Trophoblast cell (in vitro differentiated cells and primary cell): ENCODE measurements at places on chromosomes 5 and 9.

DNA sequence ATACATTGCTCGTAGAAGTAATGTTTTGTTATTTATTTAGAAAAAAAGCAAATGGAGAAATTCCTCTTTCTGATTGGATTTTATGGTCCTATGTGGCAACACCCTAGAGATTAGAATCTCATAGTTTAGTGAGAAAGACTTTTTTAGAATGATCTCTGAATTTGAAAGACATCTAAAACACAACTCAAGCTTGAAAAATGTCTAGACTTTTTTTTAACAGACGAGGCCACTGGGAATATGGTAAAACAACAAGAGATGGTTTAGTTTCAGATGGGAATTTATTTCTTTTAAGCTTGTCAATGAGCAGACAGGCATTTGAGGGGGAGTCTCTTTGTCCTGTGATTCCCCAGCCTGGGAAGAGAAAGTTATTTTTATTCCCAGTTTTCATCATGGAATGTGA lies 122.1 kb downstream of the NTRK2 start:
- H3K27me3 ChIP-seq, result no peaks in the 10 kb centered on the region
- no peak overlapping the region for H3K27ac ChIP-seq
- H3K4me3 ChIP-seq, result no peak overlapping the region
- no peaks in the 10 kb centered on the region for H3K36me3 ChIP-seq
- peak; percentile 47 for DNase-seq
- peaks cover 10% of the 10 kb centered on the region for H3K4me1 ChIP-seq

DNA sequence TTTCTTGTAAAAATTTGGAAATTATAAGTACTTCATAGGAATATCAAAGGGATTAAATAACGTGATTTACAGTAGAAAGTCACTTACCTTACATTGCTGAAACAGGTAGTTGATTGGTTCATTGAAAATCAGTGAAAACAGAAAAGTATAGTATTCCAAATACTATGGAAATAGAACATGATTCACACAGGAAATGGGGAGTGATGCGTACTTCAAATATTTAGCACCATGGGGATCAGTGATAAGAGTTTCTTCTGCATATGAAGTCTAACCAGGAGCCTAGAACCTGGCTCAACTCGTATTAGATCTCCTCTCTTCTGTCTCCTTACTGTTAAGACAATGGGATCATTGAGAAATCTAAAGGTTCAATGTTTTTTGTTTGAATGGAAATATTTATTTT lies 133.3 kb downstream of the FAM174A start:
- no peaks in the 10 kb centered on the region for H3K4me1 ChIP-seq
- no peak overlapping the region for H3K4me3 ChIP-seq
- DNase-seq, result no peak
- H3K36me3 ChIP-seq, result no peaks in the 10 kb centered on the region

GRCh38 chr9:137499858-137500661 lies 40.9 kb upstream of the NSMF start:
- no peak overlapping the region for H3K4me3 ChIP-seq
- H3K27me3 ChIP-seq, result no peaks in the 10 kb centered on the region
- no peak overlapping the region for H3K27ac ChIP-seq

GRCh38 chr5:112958093-112959088 lies 18.2 kb upstream of the DCP2 start:
- H3K4me1 ChIP-seq, result no peaks in the 10 kb centered on the region
- no peaks in the 10 kb centered on the region for H3K36me3 ChIP-seq
- H3K4me3 ChIP-seq, result no peak overlapping the region
- H3K27me3 ChIP-seq, result no peaks in the 10 kb centered on the region

DNA sequence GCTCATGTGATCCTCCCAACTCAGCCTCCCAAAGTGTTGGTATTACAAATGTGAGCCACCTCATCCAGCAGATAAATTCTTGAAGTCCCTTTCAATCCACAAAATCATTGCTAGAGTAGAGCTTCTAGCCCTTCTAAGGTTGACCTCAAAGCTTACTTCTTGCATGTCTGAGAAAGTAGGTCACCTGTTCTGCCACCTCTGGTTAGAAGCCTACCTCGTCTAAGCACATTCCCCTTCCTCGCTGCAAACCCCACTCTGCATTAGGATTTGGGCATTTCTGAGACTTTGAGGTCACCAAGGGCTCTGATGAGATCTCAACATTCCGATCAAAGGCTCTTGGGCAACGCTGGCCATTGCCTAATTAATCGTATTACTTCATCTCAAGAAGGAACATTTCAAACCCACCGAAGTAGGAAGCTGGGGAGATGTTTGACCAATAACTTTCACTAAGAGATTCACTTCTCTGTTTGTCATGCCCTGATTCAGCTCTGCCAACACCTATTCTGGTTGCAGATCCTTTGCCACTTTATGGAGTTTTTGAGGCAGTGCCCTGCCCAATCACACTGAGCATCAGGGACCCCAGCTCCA lies 8.6 kb downstream of the ADAM19 start:
- peaks cover 45% of the 10 kb centered on the region for H3K36me3 ChIP-seq
- no peak for DNase-seq
- no peak overlapping the region for H3K27ac ChIP-seq
- no peak overlapping the region for H3K4me3 ChIP-seq

- peaks cover 4% of the 10 kb centered on the region for H3K36me3 ChIP-seq
- H3K4me1 ChIP-seq, result peaks cover 10% of the 10 kb centered on the region
Measured at GRCh38 chr9:92097997-92098482, 17.2 kb downstream of the SPTLC1 start.

DNA sequence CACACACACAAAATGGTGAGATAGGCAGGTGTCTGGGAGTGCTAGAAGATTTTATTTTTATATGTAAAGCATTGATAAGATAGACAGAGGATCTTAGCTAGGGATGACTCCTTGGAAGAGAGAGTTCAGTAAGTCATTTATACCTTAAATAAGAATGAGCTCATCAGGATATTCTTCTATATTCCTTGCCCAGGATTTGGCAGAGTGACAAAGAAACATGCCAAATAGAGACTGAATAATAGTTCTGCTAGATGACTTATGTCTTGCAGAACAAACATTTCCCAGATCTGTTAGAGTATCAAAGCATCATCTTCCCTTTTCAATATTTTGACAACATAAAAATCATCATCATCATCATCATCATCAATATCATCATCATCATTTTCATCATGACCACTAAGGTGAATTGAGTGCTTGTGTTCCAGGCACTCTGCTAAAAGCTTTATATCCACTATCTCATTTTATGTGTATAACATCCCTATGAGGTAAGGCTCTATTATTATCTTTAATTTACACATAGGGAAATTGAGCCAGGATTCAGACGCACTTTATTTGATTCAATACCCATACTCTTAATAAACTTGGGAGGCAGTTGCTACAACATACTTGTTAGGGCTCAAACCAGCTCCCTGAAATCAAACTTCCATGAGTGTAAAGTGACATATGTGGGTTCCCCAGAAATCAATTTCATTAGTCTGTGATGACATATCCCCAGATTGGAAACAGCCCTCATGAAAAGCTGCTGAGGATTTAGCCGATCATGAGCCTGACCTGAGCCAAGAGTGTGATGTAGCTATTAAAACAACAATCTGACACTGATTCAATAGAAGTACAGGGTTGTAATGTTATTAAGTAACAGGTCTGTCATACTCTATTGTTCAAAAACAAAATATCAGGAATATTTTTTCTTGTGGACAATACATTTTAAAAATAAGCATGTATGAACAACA lies 176.3 kb upstream of the SEMA6A start:
- H3K27ac ChIP-seq, result no peak overlapping the region
- H3K36me3 ChIP-seq, result no peaks in the 10 kb centered on the region
- H3K27me3 ChIP-seq, result no peaks in the 10 kb centered on the region
- H3K4me1 ChIP-seq, result peaks cover 3% of the 10 kb centered on the region
- no peak overlapping the region for H3K4me3 ChIP-seq

GRCh38 chr5:75524071-75524470 lies 12.4 kb downstream of the POLK start:
- DNase-seq, result no peak
- H3K4me1 ChIP-seq, result peaks cover 12% of the 10 kb centered on the region
- H3K27ac ChIP-seq, result no peak overlapping the region
- no peaks in the 10 kb centered on the region for H3K36me3 ChIP-seq
- H3K4me3 ChIP-seq, result no peak overlapping the region

DNA sequence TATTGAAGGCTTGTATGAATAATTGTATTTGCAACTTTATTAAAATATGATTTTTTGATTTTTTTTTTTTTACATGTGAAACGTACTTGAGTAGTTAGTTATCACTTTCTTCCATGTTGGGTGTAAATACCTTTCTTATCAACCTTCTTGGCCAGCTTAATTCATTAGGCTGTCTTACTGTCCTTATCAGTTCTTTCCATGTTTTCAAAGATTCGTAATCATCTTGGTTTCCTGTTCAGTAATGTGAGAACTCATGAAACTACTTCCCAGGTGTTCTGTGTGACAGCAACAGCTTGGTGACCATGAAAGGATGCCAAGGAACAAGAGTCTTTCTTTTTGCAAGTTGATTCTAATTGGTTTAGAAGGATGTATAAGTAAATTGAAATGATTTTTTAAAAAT lies 100.0 kb downstream of the ADGRV1 start:
- no peak for DNase-seq
- H3K4me1 ChIP-seq, result no peaks in the 10 kb centered on the region
- no peaks in the 10 kb centered on the region for H3K27me3 ChIP-seq
- H3K4me3 ChIP-seq, result no peak overlapping the region
- no peaks in the 10 kb centered on the region for H3K36me3 ChIP-seq

DNA sequence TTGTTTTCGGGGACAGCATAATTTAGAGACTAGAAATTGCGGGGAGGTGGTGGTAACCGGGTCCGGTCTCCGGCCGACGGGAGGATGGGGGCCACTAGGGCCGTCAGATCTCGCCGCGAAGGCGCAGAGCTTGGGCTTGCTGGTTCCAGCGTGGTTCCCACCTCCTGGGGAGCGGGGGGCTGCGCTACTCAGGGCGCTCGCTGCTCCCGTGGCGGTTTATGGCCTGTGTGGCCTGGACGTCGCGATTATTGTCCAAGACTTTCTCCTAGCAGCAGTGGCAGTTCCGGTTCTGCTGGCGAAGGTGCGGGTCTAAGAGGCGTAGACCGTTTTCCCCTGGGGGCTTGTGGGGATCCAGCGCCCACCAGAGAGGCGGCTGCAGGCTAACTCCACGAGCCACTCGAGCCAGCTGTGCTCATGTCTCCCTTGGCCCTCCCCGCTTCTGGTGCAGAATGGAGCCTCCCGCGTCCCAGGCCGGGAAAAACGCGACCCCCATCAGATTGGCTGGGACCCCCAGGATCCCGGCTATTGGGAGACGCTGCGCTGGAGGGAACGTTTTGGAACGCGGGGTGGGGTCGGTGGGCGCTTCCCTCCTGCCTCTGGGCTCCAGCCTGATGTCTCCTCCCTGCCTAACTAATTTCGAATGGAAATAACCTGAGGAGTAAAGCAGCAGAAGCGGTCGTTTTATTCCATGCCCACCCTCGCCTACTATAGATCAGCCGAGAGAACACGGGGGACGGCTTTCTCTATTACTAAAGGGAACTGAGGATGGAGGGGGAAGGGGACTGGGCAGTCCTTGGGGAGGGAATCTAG lies 87.1 kb downstream of the ENTREP1 start:
- no peak for DNase-seq
- no peak overlapping the region for H3K4me3 ChIP-seq
- no peak overlapping the region for H3K27ac ChIP-seq
- H3K4me1 ChIP-seq, result no peaks in the 10 kb centered on the region
- H3K36me3 ChIP-seq, result no peaks in the 10 kb centered on the region

- H3K36me3 ChIP-seq, result no peaks in the 10 kb centered on the region
- DNase-seq, result no peak
- no peak overlapping the region for H3K4me3 ChIP-seq
- H3K27ac ChIP-seq, result no peak overlapping the region
- H3K4me1 ChIP-seq, result peaks cover under 1% of the 10 kb centered on the region
Measured at GRCh38 chr5:139251281-139251687, 42.3 kb upstream of the MATR3 start.

GRCh38 chr9:98363644-98364043 lies 108.2 kb upstream of the TBC1D2 start:
- no peaks in the 10 kb centered on the region for H3K27me3 ChIP-seq
- no peaks in the 10 kb centered on the region for H3K4me1 ChIP-seq

DNA sequence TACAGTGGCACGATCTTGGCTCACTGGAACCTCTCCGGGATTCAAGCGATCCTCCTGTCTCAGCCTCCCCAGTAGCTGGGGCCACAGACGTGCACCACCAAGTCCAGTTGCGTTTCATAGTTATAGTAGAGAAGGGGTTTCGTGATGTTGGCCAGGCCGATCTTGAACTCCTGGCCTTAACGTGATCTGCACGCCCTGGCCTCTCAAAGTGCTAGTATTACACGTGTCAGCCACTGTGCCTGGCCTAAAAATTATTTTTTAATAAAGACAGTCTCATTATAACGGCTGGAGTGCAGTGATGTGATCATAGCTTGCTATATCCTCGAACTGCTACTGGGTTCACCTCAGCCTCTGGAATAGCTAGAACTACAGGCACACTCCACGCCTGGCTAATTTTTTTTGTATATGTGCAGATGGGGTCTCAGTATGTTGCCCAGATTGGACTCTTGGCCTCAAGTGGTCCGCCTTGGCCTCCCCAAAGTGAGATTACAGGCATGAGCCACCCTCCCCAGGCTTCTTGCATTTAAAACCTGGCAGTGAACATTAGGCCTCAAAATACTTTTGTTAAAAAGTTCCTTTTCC lies 4.4 kb downstream of the NPM1 start:
- DNase-seq, result no peak
- H3K27ac ChIP-seq, result no peak overlapping the region
- H3K27me3 ChIP-seq, result no peaks in the 10 kb centered on the region
- peaks cover 43% of the 10 kb centered on the region for H3K36me3 ChIP-seq
- no peaks in the 10 kb centered on the region for H3K4me1 ChIP-seq

- no peak overlapping the region for H3K27ac ChIP-seq
- H3K4me3 ChIP-seq, result no peak overlapping the region
- no peak for DNase-seq
Measured at GRCh38 chr5:149762958-149763630, 33.0 kb downstream of the PPARGC1B start.

DNA sequence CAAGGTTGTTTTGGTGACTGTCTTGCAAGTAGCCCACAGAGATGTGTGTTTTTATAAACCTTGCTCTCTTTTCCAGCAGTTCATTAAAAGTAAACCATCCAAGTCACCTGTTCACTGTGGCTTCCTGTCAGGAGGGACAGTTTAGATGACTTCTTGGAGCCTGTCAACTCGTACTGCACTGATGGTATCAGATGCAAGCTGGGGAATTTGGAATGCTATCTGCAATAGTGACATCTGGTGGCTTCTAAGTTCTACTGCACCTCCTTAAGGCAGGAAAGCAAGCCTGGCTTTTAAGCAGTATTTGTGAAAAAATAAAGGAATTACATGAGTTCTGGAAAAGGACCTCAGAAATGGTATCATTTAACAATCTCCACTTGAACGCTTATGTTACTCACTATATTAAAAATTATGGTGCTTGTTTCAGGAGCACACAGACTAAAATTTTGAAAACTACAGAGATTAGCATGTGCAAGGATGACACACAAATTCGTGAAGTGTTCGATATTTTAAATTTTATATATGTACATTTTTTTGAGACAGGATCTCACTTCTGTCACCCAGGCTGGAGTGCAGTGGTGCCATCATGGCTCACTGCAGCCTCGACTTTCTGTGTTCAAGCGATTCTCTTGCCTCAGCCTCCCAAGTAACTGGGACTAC lies 164.0 kb downstream of the TTC39B start:
- no peaks in the 10 kb centered on the region for H3K27me3 ChIP-seq
- no peak for DNase-seq
- H3K4me1 ChIP-seq, result peaks cover under 1% of the 10 kb centered on the region
- no peak overlapping the region for H3K27ac ChIP-seq
